ENCODE measurements at places on chromosomes 13 and 19. TPM values are rescaled to one million over a fixed set of nuclear protein-coding genes. Genes with fewer than 3 reads are reported as not detected.

NXNL1 gene
- not detected for total RNA-seq

- DNase-seq = no peak
These were observed 32.6 kb upstream of the GATAD2A start for GRCh38 chr19:19372656-19373416.

- DNase-seq = no peak
These were observed 144.6 kb upstream of the UBL3 start for GRCh38 chr13:29994911-29995595.

RPS19 gene
- 2,439 TPM for total RNA-seq

GRCh38 chr13:79459906-79460305 is 21.0 kb upstream of the NDFIP2 start:
- DNase-seq = no peak

DNA sequence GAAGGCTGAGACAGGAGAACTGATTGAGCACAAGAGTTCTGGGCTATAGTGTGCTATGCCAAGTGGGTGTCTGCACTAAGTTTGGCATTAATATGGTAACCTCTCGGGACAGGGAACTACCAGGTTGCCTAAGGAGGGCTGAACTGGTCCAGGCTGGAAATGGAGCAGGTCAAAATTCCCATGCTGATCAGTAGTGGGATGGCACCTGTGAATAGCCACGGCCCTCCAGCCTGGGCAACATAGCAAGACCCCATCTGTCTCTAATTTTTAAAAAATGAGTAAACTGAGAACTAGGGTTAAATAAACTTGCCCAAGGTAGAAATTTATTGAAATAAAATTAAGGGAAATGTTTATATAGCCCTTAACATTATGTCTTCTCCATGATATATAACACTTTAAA is 17.0 kb upstream of the INTS6 start:
- no peak for DNase-seq

- DNase-seq = no peak
These were observed 6.2 kb upstream of the ZNF554 start for GRCh38 chr19:2813235-2814160.

KMT5C gene
- total RNA-seq = 68.6 TPM

DNA sequence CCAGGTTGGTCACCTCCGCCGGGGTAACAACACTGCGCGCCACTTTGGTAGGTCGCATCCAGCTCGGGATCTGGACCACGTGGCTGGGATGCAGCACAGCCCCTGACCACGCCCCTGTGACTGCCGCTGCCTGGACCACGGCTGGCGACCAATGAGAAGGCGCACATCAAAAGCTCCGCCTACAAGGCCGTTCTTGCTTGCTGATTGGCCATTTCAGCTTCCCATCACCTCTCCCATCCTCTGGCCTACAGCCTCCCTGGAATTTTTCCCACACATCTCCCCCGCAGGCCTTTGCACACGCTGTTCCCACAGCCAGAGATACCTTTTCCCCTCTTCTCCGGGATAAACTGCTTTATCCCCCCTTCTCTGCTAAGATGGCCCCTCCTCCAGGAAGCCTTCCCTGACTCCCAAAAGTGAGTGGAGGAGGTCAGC is 12.5 kb upstream of the MAP1S start:
- DNase-seq = no peak

DNA sequence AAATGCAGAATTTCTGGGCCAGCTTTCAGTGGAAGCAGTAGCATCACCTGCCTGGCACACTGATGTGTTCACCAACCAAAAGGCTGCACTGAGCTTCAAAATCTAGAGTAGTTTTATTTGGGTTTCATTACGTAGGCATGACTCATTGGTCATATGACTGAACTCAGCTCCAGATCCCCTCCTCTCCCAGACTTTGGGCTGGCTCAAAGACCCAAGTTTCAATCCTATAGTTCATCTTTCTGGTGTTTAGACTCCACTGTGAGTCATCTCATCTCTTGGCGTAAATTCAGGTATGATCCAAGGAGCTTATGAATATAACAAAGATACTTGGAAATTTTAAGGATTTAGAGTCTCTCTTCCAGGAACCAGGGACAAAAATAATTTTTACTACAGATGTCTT is 17.7 kb downstream of the ZMYM5 start:
- no peak for DNase-seq

DNA sequence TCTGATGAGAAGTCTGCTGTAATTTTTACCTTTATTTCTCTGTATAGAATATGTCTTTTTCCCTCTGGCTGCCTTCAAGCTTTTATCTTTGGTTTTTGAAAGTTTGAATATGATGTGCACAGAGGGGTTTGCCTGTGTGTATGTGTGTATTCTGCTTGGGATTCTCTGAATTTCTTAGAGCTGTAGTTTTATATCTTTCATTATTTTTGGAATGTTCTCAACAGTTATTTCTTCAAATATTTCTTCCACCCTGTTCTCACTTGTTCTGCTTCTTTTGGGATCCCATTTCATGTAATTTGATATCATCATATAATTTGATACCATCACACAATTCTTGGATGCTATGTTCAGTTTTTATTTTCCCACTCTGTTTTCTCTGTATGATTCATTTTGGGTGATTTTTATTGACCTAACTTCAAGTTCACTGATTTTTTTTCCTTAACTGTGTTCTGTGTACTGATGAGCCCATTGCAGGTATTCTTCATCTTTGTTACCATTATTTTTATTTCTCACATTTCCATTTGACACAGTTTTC is 7.5 kb downstream of the COG3 start:
- DNase-seq = no peak

ZNF729 gene
- total RNA-seq = not detected

RFC3 gene
- total RNA-seq = 21.1 TPM

- DNase-seq = no peak
These were observed 9.9 kb upstream of the FLT3LG start for GRCh38 chr19:49463960-49464740.

GRCh38 chr13:64925284-64925683 is 2304.9 kb downstream of the PCDH9 start:
- DNase-seq = peak; percentile 51

GRCh38 chr19:12731337-12731736 is 3.1 kb downstream of the TRIR start:
- no peak for DNase-seq

DNA sequence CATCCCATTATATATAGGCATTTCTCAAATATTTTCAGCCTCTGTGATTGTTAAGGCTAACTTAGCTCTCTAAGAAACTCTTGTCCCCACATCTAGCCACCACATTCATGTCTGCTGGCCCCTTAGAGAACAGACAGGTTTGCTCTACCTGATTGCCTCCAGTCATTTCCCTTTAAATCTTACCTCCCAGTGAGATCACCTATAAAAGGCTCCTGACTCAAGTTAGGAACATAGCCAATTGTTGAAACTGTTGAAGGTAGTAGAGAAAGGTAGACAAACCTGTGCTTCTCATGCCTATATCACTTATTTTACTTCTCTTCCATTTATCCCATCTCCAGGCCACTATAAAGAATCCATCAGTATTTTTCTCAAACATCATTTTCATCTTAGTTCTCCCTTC is 771.4 kb downstream of the DIAPH3 start:
- no peak for DNase-seq

DNA sequence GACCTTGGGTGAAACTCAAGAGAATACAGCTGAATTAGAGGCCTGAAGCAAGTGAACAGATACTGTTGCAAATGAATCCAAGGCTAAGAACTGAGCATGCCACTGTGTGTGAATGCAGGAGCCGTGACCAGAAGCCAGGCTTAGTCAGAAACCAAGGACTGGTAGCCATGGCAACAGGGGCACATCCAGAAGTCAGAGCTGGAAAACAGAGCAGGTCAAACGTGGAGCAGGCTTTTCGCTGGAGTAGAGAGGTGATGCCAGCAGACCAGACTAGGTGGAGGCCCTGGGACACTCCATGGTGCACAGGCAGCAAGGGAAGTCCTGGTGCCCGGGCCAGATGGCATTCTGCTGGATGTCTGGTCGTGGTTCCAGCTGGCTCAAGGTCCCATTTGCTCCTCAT is 564.1 kb downstream of the PCDH9 start:
- DNase-seq = no peak

GTF3A gene
- total RNA-seq = 75.9 TPM

DNA sequence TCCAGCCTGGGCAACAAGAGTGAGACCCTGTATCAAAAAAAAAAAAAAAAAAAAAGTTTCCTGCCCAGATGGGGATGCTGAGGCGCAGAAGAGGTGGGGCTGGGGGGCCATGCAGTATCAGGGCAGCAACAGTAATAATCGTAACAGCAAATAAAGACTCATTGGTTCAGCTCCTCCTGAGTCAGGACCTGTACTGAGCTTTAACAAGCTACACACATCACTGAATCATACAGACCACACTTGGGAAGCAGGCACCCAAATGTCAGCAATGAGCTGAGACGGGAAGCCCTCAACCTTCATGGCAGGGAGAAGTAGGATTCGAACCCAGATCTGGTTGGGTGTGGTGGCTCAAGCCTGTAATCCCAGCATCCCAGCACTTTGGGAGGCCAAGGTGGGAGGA is 10.6 kb upstream of the DPF1 start:
- no peak for DNase-seq

DOCK6 gene
- total RNA-seq = 88.0 TPM

- DNase-seq = peak; percentile 78
These were observed 6.0 kb downstream of the AP1M2 start for GRCh38 chr19:10580979-10581631.

GRCh38 chr19:41784743-41785142 is 11.6 kb upstream of the CEACAM3 start:
- DNase-seq = no peak

DNA sequence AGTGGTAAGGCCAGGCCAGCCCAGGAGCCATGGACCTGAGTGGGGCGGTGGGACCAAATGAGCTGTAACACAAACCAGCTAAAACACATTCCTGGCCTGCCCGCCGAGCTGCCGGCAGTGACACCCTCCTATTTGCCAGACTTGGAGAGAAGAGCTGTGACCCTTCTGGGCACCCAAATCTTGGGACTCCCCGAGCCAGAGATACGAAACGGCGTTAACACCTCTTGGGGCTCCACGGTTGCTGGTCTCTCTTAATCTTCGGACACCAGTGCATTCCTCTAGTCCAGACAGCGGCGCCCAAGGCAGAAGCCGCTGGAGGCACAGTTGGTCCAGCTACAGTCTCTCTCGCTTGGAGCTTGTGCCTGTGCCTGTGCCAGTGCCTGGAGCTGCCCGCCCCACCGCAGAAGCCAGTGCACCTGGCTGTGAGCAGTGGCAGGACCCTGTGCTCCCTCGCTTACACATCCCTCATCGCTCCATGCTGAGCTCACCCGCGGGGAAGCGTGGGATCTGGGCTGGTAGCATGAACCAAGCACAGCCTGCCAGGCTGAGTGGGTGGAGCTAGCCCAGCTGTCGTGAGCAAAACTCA is 147.2 kb upstream of the KLHL1 start:
- no peak for DNase-seq

ADGRE2 gene
- total RNA-seq = not detected

ZNF20 gene
- 12.1 TPM for total RNA-seq

PSG11 gene
- not detected for total RNA-seq

- DNase-seq = no peak
These were observed 24.2 kb downstream of the UHRF1 start for GRCh38 chr19:4933528-4933927.
